ENCODE measurements at places on chromosomes 11 and 22. TPM values are rescaled to one million over a fixed set of nuclear protein-coding genes. Genes with fewer than 3 reads are reported as not detected.
A peak's percentile ranks its signal among the peaks of the same experiment; 100 is the strongest.

FAM118B gene
- 26.2 TPM for total RNA-seq

GNG3 gene
- total RNA-seq = not detected

CCDC73 gene
- total RNA-seq = not detected

MMP12 gene
- total RNA-seq = not detected

OR4A16 gene
- total RNA-seq = not detected

NCAM1 gene
- total RNA-seq = 38.7 TPM

SAA1 gene
- 1.7 TPM for total RNA-seq

DNA sequence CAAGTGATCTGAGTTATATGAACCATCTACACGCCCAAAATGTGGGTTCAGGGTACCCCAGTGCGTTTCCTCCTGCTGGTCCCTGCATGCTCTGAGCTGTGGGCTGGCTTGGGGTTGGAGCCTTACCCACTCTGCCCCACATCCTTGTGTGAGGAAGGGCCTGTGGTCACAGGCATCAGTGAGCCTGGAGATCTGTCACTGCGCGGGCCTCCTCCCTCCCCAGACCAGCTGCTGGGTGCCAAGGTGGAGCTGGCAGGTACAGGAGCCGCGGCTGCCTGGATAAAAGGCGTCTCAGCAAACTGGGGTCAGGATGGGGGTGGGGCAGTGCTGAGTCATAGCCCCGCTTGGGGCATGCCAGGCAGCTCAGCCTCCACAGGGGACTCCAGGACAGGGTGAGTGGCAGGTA, 17.9 kb downstream of the GNAZ start:
- no peak for DNase-seq

- no peak for DNase-seq
Measured at GRCh38 chr11:103994094-103994493, 42.3 kb upstream of the DDI1 start.

DNA sequence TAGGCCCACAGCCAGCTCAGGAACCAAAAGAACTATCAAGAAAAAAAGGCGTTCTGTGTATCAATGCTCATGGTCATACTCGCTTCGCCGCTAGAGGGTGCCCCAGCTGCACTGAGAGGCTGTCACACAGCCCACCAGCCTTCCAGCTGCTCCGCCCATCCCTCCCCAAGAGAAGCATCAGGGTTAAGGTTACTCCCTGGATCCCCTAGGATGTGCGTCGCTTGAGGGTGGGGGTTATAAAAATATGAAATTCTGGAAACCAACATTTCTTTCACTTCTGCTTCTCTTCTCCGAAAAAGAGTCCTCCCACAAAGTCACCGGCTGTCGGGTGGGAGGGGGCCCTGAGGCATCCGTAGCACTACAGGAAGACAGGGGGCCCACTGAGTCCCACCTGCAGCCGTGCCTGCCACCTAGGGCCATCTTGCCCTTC, 1.7 kb downstream of the CBX6 start:
- DNase-seq = peak; percentile 77

DNA sequence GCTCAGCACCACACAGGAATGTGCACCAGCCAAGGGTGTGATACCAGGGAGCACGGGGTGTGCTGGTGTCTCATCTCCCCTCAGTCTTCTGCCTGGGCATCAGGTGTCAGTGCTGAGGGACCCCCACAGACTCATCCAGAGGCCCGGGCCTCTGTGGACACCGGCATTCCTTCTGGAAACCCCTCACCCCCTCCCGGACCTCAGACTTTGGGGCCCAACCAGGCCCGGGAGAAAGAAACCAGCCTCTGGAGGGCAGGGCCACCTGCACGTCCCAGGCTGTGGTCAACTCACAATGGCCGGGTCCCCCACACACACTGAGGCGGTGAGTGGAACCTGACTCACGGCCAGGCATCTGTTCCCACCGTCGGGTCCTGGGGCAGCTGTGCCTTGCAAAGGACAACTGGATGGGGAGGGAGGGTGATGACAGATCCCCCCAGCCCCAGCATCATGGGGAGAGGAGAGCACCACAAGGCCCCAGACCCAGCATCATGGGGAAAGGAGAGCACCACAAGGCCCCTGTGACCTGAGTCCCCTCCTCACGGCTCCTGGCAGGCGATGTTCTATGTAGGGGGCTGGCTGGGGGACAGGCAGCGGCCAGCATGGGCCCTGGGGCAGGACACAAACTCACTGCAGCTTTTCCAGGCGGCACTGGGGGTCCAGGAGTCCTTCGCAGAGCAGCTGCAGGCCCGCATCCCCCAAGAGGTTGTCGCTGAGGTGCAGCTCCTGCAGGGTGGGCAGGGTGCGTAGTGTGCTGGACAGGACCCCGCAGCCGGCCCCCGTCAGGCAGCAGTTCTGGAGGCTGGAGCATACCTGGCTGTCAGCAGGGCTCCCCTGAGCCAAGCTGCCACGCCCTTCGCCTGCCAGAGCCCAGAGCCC, 7.6 kb downstream of the RNH1 start:
- no peak for DNase-seq

- DNase-seq = no peak
Measured at GRCh38 chr22:24161909-24162308, 19.4 kb upstream of the SUSD2 start.

DNA sequence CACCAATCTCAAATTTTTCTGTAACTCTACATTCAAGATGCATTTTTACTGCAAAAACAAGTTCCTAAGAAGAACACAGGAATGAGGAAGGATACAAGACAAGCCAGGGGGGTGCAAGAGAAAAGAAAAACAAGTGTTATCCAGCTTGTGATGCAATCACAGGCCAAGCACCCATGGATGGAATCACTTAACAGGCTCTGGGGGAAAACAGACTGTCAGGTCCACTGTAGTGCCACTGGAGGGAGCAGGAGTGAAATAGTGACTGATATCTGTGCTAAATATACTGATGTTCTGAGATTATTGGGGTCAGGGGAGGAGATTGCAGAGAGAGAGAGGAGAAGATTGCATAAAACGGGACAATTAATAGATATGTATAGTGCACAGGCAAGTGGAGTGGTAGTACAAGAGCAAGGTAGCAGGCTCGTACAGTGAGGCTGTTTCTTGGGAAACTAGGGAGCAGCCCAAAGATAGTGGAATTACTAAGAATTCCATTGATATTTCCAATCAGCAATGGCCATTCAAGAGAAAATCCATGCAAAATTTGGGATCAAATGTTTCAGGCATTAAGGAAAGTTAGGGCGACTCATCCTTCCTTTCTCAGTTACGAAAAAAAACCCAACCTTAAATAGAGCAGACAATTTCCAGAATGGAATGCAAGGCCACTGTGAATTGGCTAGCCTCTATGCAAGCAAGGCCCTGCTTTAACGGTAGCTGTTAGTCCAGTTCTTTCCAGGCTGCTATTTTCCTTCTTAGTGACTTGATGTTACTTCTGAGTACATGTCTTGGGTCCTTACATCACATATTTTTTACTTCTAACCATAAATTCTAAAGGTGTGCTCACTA, 52.2 kb upstream of the CEP126 start:
- peak; percentile 74 for DNase-seq

DNA sequence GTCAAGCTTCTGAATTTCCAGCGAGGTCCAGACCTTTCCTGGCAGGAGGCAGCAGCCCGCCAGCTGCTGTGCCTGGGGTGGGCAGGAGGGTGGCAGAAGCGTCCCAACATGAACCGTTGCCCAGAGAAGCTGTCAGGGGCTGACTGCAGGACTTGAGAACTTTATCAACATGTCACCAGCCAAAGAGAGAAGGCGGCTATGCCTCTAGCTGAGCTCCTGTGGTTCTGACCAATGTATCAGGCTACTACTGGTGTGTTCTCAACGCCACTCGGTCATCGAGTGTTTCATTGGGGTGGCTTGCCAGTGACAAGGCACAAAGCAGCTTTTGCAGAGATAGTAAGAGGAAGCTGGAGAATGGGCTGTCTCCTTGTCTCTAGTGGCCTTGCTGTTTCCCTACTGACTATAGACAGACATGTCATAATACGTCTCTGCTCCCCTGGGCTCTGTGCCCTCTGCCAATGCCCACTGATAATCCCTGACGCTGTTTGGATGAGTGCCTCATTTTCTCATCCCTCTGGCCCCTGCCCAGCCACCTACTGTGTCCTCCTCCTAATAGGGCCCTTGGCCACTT, 17.6 kb upstream of the ASCC2 start:
- no peak for DNase-seq

DNA sequence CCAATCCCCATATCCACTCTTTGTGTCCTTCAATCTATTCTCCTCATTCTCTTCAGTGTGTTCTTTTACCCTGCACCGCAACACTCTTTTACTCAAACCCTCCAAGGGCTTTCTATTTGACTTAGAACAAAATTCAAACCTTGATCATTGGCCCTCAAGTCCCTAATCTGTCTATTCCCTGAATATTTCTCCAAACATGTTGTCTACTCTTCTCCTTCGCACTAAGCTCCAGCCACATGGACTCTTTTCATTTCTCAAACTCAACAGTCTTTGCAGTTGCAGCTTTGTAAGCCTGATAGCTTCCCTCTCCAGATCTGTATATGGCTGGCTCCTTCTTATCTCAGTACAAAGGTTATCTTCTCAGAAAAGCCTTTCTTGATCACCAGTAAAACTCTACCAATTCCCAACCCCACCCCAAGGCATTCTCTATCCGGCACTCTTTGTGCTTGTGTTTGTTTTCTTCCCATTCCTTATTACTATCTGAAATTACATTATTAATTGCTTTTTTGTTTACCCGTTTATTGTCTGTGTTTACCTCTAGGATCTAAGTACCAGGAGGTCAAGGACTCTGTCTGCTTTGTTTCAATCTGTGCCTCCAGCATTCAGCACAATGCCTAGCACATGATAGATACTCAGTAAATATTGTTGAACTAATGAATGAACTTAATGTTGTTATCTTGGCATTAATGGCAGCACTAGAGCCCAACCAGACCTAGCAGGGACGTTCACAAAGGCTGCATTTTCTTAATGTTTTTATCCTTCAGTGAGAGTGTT, 147.4 kb downstream of the BBOX1 start:
- DNase-seq = no peak

DNA sequence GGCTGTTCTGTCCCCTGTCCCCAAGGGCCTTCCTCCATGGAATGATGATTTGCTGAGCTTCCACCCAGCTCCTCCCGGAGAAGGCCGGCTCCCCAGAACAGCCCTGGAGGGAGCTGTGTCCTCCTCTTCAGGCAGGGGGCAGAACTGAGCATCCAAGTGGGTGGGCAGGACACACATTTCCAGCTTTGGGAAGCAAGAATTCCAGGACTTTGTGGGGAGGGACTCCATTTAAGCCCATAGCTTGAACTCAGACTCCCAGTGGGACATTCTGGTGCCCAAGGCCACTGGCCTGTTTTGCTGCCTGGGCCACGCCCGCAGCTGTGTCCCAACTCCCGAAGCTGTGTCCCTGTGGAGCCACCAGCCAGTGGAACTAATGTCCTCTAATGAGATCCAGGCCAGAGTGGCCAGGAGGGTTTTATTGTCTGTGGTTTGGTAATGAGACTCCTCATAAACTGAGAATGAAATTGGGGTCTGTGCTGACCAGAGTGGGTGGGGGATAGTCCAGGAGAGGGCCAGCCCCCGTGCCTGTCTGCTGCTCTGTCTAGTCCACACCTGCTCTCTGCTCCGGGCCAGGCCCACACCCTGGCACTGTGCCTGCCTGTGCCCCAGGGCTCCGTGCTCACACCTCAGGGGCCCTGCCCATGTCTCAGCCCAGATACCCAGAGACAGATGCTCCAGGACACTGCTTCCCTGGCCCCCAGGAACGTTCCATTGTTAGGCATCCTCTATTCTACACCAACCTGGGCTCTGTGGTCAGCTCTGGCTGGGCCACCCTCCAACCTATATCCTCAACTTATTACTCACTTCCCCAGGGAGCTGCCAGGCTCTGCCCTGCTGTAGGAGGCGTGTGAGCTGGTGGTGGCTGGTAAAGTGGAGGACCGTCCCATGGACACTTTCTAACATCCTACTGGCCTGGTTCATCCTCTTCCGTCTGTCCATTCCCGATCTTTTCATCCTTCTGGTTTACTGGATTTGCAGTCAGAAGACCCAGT, 7.6 kb downstream of the NECTIN1 start:
- peak; percentile 56 for DNase-seq

DNA sequence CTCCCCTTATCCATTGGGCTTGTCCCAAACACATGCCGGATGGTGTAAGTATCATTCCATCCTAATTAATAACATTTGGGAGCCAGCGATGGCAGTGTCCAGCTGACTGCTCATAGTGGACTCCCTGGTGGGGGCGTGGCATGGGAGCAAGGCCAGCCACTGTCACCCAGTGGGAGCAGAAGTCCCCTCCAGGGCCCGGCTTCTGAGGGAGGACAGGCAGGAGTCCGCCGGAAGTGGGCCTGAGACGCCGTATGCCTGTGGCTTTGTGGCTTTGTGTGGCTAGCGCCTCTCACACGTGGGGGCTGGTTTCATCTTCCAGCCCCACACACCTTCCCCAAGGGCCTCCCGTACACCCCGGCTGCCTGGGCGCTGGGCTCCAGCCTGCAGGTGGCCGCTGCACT, 124.5 kb downstream of the KCNQ1 start:
- no peak for DNase-seq

DNA sequence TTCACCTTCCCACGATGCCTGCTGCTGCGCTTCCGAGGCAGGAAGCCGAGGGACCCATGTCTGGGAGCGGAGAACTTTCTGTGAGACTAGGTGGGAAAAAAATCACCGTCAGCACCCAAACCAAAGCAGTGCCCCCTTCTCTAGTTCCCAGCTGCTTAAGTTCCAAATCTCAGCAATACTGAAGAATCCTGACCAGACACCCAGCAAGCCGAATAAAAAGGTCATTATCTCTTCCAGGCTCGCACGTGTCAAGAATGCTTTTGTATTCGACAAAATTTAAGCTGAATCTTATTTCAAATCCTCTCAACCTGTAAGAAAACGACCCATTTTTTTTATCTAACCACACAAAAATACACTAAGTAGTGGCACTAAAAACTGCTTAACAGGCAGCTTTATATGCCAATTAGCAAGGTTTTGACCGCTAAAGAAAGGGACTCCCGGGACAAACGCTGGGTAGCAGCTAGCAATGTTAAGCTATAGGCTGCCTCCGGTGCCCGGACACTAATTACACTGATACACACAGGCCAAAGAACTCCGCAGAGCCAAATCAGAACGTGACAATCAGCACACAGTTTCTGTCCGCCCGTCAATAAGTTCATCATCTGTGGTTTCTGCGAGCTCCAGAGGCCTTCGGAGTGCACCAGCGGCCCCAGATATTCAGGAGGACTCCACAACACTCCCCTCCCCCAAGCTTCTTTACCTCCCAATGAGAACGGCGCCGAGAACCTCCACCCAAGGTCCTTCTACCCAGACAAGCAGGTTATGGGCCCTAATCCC, 728 bp downstream of the RPL3 start:
- no peak for DNase-seq

GRCh38 chr11:126432525-126432924, 77.0 kb downstream of the ST3GAL4 start:
- no peak for DNase-seq

DNA sequence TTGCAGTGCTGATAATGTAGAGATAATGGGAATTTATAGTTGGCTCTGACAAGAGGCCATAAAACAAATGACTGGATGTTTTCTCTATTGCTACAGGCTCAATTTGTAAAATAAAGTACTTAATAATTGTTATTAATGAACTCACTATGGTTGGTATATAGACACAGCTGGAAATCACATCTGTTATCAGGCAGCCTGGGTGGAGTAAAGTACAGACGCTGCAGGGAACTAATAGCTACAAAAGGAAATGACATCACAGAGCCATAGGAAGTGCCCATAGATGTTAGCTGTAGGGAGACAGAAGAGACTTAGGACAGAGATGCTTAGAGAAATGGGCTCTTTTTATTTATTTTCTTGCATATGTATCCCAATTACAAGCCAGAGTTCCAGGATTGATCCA, 81.0 kb upstream of the SNX19 start:
- DNase-seq = no peak

Data from LHCN-M2 (cell line).